Epithelial cell of proximal tubule (primary cell): ENCODE measurements at places on chromosomes 2 and 18.

DNA sequence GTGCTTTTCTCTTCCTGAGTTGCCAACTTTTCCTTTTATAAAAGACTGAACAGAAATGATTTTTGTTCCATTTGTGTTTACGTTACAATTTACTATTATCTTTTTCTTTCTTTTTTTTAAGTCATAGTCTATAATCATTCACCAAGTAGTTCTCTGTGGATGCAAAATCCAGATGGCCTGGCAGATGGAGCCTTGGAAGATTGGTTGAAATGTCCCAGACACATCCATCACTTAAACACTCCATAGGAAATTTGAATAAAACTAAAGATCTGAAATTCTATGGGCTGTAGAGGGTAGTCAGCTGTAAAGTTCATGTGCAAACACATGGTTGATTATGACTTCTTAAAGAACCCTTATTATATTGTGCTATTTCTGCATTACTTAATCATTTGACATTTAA lies 164.8 kb upstream of the DOCK10 start:
- DNase-seq = no peak

- DNase-seq = no peak
Observed at GRCh38 chr2:109703077-109703476, 88.9 kb downstream of the SOWAHC start.

DNA sequence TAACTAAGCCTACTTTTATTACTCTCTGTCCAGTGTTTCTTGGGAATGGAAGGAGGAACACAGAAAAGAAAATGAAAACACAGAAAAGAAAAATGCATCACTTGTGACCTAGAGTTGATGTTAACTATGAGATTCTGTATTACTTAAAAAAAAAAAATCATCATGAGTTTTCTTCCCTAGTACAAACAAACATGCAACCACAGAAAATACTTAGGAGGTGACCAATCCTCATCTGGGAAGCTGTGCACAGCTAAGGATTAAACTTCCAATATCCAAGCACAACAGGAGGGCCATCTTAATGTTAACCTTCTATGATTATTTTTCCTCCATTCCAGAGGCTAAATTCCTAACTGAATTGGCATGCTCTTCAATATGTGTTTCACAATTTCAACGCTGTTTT lies 1140.4 kb downstream of the LRP1B start:
- DNase-seq = no peak

- DNase-seq = no peak
Observed at GRCh38 chr2:144052083-144052482, 467.8 kb downstream of the ZEB2 start.

DNA sequence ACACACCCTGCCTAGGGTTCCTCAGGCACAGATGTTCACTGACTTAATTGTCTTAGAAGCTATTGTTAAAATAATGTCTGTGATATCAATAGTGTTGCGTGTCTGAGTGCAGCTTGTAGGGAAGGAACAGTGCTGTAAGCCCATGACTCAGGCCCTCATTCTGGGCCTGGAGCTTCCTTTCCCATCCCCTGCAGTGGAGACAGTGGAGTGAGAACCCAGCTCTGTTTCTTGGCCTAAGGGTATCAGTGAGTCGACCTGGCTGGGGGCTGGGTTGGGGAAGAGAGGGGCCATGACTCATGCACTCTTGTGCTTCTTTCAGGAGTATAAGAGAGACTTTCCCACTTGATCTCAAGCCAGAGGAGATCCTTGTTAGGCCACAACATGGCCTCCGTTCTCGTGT lies 106.8 kb downstream of the HRH4 start:
- DNase-seq = no peak

- no peak for DNase-seq
Observed at GRCh38 chr2:143480086-143480485, 350.9 kb downstream of the ARHGAP15 start.

DNA sequence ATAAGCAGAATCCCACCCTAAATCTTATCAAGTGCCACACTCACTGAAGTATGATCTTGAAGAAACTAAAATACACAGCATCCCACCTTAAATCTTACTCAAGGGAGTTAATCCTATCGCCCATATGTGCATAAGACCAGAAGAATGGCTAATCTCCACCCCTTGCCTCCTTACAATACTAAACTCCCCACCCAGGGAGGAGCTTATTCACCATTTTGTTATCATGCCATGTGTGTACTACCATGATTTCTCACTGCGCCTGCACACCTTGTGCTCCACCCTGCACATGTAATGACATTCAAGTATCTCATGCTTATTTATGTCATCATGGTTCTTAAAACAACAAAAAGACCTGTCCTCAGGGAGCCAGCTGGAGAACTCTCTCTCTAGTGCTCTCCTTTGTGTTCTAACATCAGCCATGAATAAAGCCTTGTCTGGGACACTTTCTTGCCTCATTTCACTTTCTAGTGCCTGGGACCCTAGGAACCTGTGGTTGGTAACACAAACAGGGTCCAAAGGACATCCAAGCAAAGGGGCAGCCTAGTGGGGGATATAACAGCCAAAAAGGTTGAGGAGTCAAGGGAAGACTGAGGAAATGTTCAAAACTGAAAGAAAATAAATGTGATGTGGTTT lies 87.4 kb downstream of the SLC66A3 start:
- DNase-seq = no peak

DNA sequence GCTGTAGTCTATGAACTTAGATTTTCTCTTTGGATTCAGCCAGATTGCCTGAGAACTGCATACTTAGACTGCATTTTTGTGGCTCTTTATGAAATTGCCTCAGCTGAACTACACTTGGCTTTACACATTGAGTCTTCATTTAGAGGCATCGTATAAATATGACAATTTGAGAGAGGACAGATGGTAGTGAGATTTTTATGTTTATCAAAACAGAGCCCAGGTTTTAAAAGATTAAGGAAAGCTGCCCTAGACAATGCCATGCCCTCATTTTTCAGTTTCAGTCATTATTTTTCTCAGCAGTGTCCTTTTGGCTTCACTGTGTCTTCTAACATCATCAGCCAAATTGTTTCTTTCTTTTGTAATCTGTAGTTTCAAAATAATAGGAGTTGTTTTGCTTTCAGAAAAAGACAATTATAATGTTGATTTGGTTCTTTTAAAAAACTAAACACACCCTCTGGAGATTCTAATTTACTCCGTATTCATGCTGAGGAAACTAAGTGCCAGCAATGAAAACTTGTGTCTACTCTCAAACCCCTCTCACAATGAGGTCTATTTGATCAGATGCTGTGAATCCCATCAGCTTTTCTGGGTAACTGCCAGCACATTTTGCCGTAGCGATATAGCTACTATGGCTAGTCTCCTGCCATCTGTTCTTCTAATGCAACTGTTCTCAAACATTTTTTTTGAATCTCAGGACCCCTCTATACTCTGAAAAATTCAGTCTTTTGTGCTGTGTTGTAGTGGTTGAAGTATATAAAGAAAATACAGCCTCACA lies 46.2 kb downstream of the TWSG1 start:
- DNase-seq = no peak

- DNase-seq = no peak
Observed at GRCh38 chr18:52995875-52996274, 655.9 kb downstream of the DCC start.
